Lower lobe of right lung (tissue), 2 donors: ENCODE measurements at places on chromosomes 11 and 22.

DNA sequence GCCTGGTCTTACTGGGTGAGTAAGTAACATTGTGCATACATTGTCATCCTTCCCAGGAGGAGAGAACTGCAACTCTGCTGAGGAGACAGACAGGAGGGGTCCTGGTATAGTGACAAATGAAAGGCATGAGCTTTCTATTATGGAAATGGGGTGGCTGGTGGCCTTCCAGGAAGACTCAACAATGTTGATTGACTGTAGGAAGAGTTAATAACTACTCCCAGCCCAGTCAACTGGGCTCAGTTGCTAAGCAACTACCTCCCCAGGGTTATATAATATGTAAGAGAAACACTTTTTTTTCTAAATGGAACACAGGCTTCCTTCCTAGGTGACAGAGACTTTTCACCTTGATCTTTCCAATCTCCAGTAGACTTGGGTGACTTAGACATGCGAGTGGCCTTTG is 28.2 kb downstream of the SEZ6L start:
- DNase-seq = no peak

DNA sequence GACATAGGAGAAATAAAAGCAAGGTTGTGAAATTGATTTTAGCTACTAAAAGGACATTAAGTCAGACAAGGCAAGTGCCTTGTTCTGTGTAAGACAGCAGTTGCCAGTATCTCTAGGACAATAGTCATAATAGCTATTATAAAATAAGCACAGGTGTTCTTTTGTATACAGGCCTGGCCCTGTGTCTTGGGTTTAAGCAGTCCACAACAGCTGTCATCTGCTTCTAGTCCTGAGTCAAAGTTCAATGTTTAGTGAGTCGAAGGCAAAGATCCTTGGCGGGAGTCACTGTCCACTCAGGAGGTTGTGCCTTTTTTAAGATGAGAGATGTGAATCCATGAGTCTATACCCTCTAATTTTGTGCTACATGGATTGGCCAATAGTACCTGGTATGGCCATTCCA is 79.5 kb downstream of the SC5D start:
- DNase-seq = no peak

- DNase-seq = no peak
These were observed 11.4 kb downstream of the CTSC start for GRCh38 chr11:88326099-88326498.

DNA sequence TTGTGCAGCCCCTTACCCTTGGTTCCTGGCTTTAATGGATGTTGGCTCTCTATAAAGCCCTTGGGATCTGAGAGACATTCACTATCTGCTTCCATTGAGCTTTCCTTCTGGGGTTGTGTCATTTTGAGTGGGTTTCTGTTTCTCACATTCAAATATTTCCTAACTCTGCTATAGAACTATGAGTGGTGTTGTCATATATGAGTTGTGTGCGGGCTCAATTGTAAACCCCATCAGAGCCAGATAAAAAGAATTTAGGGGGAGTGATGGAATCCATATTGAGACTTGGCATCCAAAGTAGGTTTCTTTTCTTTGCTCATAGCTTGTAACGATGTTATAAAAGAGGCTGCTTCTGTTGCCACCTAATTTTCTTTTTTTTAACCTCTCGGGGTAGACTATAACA is 41.8 kb upstream of the SPON1 start:
- no peak for DNase-seq

- peak; percentile 87 for DNase-seq
These were observed 76.8 kb downstream of the C11orf58 start for GRCh38 chr11:16815047-16815767.

DNA sequence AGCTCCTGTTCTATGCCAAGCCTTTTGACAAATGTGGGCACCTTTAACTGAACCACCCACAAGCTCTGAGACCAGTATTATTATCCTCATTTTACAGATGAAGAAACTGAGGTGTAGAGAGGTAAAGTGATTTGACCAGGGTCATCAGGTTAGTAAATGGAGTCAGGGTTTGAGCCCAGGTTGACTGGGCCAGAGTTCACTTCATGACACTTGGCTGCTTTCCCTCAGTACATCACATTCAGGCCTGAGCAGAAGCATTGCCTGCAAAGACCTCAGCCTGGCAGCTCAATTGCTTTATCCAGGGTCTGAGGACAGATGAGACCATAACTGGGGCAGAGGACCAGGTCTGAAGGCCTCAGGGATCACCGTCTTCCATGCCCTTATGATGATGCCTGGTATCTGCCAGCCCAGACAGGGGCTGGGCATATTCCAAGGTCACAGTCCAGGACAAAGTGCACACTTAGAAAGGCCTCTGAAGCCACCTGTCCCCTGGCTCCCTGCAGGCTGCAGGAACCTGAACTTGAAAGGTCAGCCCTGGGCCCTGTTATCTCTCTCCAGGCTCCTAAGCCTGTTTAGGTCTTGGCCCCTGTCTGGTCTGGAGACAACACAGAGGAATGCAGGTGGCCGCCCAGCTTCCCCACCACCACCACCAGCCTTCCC is 32.0 kb downstream of the POU2AF3 start:
- no peak for DNase-seq

DNA sequence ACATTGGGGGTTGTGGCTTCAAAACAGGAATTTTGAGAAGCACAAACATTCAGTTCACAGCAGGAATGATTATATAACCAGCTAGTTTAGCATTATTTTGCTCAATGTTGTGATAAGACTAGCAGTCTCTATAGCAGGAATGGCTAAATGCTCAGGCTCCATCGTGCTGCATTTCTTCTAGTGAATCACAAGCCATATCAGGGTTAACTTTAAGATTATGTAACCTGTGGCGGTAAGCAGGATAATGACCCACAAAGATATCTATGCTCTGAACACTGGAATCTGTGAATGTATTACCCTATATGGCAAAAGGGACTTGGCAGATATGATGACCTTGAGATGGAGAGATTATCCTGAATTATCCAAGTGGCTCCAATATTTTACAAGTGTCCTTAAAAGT is 14.8 kb downstream of the FSHB start:
- no peak for DNase-seq

GRCh38 chr22:22395245-22395644 is 113.3 kb downstream of the ZNF280B start:
- no peak for DNase-seq

GRCh38 chr22:30411780-30412179 is 13.8 kb upstream of the MTFP1 start:
- no peak for DNase-seq

DNA sequence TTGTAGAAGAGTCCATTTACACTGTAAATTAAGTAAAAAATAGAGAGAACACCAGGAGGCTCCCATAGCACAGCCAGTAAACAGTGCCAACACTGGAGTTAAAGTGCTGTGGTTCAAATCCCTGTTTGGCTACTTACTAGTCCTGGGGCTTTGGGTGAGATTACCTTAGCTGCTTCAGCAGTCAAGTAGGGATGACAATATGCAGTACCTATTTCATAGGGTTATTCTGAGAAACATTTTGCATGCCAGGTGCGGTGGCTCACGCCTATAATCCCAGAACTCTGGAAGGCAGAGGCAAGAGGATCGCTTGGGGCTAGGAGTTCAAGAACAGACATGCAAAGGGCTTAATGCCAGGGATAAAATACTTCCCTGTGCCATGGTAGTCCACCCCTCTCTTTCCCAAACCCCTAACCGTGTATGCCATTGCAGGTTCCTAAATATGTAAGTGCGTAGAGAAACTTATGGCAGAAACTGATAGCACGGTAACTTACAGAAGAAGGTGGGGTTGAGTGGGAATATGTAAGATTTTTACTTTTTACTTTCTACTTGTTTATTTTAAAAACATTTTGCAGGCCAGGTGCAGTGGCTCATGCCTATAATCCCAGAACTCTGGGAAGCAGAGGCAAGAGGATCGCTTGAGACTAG is 86.4 kb upstream of the PICALM start:
- DNase-seq = no peak

DNA sequence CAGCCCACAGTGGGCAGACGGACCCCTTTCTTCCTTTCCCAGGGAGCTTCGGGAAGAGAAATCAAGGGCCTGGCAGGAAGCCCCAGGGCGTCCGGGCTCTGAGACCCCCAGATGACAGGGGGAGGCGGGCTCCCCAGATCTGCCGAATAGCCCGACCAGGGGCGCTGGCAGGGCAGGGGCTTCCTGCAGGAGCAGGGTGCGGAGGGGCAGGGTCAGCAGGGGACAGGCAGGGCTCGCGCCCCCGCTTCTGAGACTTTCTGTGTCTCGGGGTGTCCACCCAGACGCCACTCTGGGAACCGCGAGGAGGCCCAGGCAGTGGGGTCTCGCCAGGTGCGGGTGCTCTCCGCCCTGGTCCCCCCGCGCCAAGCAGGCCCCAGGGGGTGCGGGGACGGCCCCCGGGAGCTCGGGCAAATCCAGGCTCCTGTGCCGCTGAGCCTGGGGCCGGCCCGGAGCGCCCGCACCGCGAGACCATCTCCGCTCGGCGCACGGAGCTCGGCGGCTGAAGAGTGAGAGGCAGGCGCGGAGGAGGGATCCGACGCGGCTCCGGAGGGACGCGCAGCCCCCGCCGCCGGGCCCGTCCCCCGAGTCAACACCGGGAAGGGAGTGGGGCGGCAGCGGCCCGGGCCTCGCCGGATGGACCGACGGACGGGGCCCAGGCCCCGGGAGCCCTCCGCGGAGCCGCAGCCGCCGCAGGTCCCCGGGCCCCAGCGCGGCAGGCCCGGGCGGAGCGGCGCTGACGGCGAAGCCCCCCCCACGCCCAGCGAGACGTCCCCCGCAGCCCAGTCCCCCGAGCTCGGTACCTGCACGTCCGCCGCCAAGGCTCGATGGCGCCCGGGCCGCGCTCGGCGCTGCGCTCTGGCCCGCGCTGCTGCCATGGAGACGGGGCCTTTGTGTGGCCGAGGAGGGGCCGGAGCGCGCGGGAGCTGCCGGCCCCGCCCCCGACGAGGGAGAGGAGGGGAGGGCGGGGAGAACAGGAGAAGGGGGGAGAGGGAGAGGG is at the start of gene PLXNB2:
TSS of gene PLXNB2 (minus strand) at position 894 of the 997 bp plus-strand sequence. CDS start 17,062 bp downstream, outside the sequence.
- DNase-seq = peak; percentile 89

GRCh38 chr11:94134651-94135512 is 6.2 kb downstream of the PANX1 start:
- no peak for DNase-seq

DNA sequence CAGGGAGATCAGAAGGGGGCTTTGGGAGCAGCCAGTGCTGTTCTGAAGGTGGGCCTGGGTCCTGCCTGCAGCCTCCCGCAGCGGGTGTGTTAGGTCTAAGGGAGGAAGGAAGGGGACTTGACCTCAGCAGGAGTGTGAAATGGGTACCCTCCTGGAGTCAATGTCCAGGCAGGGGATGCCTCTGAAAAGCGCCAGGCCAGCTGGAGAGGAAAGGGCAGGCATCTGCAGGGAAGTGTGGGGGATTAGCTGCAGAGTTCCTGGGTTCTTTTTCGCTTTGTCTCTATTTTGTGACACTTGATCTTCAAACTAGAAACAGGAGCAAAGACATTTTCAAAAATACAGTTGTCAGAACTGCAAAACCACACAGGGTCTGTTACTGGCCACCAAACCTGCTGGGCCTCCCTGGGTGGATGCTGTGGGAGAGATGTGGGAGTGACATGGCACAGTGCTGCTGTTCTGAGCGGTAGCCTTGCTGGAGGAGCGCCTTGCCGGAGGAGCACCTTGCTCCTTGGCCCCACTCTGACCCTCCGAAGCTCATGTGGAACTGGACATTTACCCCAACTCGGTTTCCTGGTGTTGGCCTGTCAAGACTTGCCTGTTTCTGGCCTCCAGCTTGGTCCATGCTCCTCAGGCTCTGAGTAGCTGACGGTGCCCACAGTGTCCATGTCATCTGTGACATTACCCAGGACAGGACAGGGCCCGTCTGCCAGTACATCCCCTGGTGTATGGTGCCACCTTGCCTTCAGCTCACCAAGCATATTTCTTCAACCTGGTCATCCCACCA is 25.9 kb downstream of the MED15 start:
- DNase-seq = no peak

DNA sequence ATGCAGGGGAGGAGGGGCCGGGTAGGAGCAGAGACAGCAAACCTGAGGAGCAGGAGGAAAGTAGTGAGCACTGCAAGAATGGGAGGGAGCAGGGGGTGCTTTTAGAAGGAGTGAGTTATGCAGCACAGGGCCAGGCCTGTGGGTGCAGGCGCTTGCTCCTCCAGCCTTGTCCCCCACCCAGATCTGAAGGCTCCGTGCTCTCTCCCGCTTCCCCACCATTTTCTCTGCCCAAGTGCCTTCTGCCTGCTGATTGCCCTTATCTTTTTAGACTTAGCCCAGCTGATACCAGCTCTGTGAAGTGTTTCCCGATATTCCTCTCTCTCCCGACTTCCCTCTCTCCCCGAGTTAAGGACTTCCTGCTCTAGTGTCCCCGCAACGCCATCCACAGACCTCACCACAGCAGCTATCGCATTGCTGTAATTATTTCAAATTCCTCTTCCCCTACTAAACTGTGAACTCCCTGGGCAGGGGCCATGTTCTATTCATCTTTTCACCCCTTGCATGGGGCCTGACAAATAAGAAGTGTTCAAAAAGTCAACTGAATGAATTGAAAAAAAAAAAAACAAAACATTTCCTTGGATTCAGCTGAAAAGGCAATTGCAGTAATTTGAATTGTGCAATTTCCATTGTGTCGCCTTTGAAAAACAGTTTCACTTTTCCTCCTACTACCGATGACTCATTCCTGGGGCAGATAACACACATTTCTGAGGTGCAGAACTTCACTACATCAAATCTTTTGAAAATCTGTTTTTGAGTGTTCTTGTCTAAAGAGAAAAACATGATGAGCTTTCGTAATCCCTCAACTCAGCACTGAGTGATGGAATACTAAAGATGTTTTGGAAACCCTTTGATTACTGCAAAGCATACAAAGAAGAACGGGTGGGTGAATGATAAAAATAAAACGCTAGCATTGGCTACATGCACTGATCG is 69.7 kb upstream of the BMAL1 start:
- peak; percentile 54 for DNase-seq

DNA sequence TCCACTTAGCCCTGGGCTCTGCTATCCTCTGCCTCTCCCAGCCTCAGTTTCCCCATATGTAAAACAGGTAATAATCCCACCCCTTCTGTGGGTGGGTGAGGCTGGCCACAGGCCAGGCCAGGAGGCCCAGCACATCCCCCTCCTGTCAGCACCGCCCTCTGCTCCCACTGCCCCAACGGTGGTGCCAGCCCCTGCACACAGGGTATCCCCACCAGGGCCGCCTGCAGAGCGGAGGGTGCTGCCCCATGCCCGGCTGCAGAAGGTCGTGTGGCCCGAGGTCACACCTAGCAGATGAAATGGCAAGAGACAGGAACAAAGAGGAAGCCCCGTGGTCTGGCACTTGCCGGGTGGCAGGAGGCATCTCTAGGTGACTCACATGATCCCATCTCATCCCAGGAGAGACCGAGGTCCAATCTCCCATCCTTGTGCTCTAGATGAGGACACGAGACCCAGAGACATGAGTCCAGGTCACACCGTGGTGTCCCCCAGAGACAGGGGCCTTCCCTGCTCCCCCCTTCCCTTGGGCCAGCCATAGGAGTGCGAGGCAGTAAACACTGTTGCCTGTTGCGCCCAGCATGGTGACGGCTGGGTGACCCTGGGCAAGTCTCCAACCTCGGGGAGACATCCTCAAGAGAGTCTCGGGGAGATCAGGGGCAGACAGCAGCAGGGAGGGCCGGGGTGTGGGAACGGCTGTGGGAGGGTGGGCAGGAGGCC is 27.2 kb upstream of the PPARA start:
- DNase-seq = no peak

GRCh38 chr11:70547821-70548670 is 149.7 kb downstream of the CTTN start:
- DNase-seq = no peak
